ENCODE measurements at places on chromosomes 4 and X. TPM values are rescaled to one million over a fixed set of nuclear protein-coding genes. Genes with fewer than 3 reads are reported as not detected.
A peak's percentile ranks its signal among the peaks of the same experiment; 100 is the strongest.

The SLC16A2 gene
- total RNA-seq, result not detected

The PGAM4 gene
- total RNA-seq, result not detected

The SOWAHD gene
- not detected for total RNA-seq

DNA sequence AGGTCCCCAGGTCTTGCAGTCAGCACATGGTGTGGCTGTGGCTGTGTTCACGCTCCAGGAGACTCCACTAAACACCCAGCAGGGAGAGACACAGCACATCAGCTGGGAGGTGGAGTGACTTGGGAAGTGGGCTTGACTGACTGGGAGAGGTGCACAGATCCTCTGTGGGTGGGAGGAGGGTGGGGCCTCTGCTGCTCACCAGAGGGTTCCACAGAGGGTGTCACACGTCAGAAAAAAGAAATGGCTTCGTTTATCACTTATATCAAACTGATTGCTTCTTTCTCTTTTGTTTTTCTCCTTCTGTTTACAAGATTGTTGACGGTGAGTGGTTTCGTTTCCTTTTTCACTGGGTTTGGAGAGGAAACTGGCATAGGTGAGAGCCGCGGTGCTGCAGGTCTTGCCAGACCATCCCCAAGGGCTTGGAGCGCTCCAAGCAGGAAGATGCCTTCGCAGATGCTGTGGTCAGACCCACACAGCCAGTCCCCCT lies 24.8 kb upstream of the FAM193A start:
- no peaks in the 10 kb centered on the region for H3K27me3 ChIP-seq
- peaks cover 27% of the 10 kb centered on the region for H3K4me1 ChIP-seq
- no peak overlapping the region for H3K27ac ChIP-seq
- H3K36me3 ChIP-seq, result peaks cover 88% of the 10 kb centered on the region

- no peaks in the 10 kb centered on the region for H3K36me3 ChIP-seq
- peaks cover 3% of the 10 kb centered on the region for H3K27me3 ChIP-seq
- H3K27ac ChIP-seq, result no peak overlapping the region
- H3K4me1 ChIP-seq, result no peaks in the 10 kb centered on the region
- DNase-seq, result no peak
Observed at GRCh38 chrX:102498732-102499131, 17.8 kb downstream of the TMSB15A start.

GRCh38 chr4:13202701-13203100 lies 281.4 kb downstream of the RAB28 start:
- no peaks in the 10 kb centered on the region for H3K36me3 ChIP-seq
- H3K27ac ChIP-seq, result no peak overlapping the region
- no peak overlapping the region for H3K4me3 ChIP-seq
- H3K4me1 ChIP-seq, result no peaks in the 10 kb centered on the region
- DNase-seq, result no peak
- H3K27me3 ChIP-seq, result no peaks in the 10 kb centered on the region

DNA sequence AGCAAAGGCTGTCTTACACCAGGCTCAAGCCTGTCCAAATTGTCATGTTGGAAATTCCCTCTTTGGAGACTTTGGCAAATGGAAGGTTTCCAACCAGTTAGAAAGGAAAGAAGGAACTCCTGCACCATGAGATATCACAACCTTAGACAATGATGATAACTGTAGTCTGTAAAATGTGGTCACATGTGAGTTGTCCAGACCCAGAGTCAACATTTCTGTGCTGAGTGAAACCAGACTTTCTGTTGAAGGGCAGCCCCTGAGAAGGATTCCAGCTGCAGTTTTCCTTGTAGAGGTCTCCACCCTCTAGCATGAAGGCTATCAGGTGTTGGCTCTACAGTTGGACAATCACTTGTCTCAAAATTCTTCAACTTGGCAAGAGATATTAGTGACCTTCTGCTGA lies 82.4 kb downstream of the SOX3 start:
- no peaks in the 10 kb centered on the region for H3K27me3 ChIP-seq
- DNase-seq, result no peak
- H3K27ac ChIP-seq, result no peak overlapping the region
- H3K4me3 ChIP-seq, result no peak overlapping the region
- H3K36me3 ChIP-seq, result no peaks in the 10 kb centered on the region
- H3K4me1 ChIP-seq, result no peaks in the 10 kb centered on the region

DNA sequence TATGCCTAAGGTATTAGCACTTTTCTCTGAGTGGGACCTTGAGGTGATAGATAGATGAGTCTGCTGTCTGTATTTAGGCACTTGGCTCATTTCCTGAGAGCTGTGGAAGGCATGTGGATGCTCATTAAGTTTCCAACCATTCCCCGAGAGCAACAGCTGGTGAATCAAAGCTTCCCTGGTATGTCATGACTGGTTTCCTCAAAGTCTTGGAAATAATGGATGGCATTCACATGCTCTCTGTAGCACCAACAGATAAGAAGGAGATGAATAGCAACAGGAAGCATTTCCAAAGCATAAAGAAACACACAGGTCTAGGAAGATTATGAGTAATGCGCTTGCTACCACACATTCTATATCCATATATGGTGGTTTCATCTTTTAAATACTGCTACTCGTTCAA lies 118.3 kb upstream of the ETNPPL start:
- H3K4me1 ChIP-seq, result no peaks in the 10 kb centered on the region
- H3K4me3 ChIP-seq, result no peak overlapping the region
- H3K36me3 ChIP-seq, result no peaks in the 10 kb centered on the region
- no peak for DNase-seq
- no peaks in the 10 kb centered on the region for H3K27me3 ChIP-seq

GRCh38 chr4:8050555-8051206 lies 107.9 kb downstream of the ABLIM2 start:
- H3K4me3 ChIP-seq, result no peak overlapping the region
- peak overlapping the region; percentile 10 for H3K27ac ChIP-seq
- H3K36me3 ChIP-seq, result peaks cover 10% of the 10 kb centered on the region
- no peaks in the 10 kb centered on the region for H3K27me3 ChIP-seq
- peaks cover 11% of the 10 kb centered on the region for H3K4me1 ChIP-seq
- peak; percentile 93 for DNase-seq

- no peak overlapping the region for H3K27ac ChIP-seq
Observed at GRCh38 chr4:13160920-13161319, 323.2 kb downstream of the RAB28 start.

- no peaks in the 10 kb centered on the region for H3K4me1 ChIP-seq
- DNase-seq, result peak; percentile 5
- no peak overlapping the region for H3K27ac ChIP-seq
- no peaks in the 10 kb centered on the region for H3K27me3 ChIP-seq
- H3K36me3 ChIP-seq, result no peaks in the 10 kb centered on the region
Observed at GRCh38 chrX:15241301-15241700, 28.6 kb downstream of the ASB9 start.

- H3K27ac ChIP-seq, result no peak overlapping the region
- no peaks in the 10 kb centered on the region for H3K4me1 ChIP-seq
- no peaks in the 10 kb centered on the region for H3K36me3 ChIP-seq
- no peaks in the 10 kb centered on the region for H3K27me3 ChIP-seq
Observed at GRCh38 chrX:25858273-25858880, 279.8 kb upstream of the MAGEB18 start.

- no peaks in the 10 kb centered on the region for H3K27me3 ChIP-seq
- DNase-seq, result no peak
Observed at GRCh38 chr4:122542411-122543236, 78.2 kb downstream of the IL21 start.

GRCh38 chr4:112523764-112524505 lies 8.0 kb upstream of the NEUROG2 start:
- H3K36me3 ChIP-seq, result no peaks in the 10 kb centered on the region
- H3K4me3 ChIP-seq, result peak overlapping the region; percentile 31
- H3K27ac ChIP-seq, result no peak overlapping the region
- peaks cover 20% of the 10 kb centered on the region for H3K4me1 ChIP-seq
- peak; percentile 60 for DNase-seq

DNA sequence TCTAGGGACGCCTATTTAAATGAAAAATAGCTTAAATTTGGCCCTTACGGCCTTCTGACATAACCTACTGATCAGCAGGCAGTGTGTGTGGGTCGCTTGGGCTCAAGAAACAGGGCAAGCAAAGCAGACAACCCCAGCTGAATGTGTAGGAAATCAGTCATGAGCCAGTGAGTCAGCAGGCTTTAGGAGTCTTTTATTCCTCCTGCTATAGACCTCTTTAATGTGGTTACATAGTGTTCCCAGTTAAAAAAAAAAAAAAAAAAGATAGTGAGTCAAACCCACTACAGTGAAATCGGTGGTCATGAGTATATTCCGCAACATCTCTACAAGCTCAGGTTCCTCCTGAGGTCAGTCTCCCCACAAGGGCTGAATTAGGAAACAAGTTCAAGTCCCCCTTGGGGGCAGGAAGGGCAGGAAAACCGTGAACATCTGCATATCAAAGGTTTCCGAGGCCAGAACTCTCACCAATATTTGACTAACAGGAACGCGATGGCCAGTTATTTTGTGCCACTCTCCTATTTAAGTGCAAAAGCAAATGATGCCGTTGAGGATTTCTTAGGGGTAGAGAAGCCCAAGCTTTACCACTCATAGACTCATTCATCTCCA lies 32.7 kb downstream of the ACSL1 start:
- no peak for DNase-seq
- peaks cover 13% of the 10 kb centered on the region for H3K4me1 ChIP-seq
- H3K27ac ChIP-seq, result peak overlapping the region; percentile 8
- no peaks in the 10 kb centered on the region for H3K36me3 ChIP-seq
- H3K27me3 ChIP-seq, result no peaks in the 10 kb centered on the region

GRCh38 chrX:54708404-54708803 lies 89.7 kb downstream of the ITIH6 start:
- no peak for DNase-seq
- no peak overlapping the region for H3K27ac ChIP-seq

Measured in stomach (tissue), 19 donors.